ENCODE measurements at places on chromosomes 2 and 18.

DNA sequence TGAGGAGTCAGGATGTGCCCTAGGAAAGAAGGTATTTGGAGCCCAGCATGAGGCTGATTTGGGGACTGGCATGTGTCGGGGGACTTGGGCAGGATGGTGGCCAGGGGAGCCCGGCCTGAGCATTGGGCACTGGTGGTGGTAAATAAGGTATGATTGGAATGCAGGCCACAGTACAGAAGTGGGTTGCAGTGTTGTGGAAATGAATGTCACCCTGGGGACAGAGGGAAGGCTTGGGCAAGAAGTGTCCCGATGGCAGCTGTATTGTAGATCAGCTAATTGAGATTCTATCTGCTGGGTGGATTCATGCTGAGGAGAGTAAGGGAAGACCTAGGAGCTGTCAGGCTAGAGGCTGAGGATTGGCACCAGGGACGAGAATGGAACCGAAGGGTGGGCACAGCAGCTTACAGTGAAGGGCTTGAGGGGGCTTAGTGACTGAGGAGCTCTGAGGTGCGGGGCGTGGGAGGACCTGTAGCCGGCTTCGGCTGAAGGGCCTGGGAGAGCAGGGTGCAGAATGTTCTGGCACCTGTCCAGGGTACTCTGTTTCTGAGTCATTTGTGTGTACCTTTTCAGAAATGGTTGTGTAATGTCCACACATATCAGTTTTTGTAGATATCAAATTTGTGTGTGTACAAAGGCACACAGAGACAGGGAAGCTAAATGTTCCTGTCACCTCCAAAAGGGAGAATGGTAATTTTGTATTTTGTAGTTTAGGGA, 170.2 kb downstream of the PRKCE start:
- no peak for DNase-seq

GRCh38 chr2:173978447-173978846, 13.3 kb upstream of the SP3 start:
- no peak for DNase-seq

GRCh38 chr2:23106242-23106785, 278.7 kb upstream of the KLHL29 start:
- no peak for DNase-seq

- no peak for DNase-seq
Observed at GRCh38 chr2:120825370-120826259, 89.9 kb downstream of the GLI2 start.

GRCh38 chr2:210546424-210547208, 9.8 kb upstream of the CPS1 start:
- no peak for DNase-seq

DNA sequence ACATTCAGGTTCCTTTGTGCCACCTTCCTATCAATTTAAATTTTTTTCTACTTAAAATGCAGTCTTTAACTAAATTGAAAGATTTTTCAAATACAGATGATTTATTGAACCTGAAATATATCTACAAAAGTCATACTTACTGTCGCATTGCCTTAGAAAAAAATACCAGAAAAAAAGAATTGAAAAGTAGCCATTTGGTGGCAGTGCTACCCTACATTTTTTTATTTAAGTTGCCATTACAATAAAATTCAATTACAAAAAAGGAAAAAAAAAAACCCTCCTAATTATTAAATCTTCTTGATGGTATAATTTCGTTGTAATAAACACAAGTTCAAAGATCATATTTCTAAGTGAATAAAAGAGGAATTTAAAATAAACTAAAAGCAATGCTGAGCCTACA, 43.4 kb downstream of the DSC3 start:
- DNase-seq = no peak

All from GM10248 (cell line).